Type B pancreatic cell (in vitro differentiated cells): ENCODE measurements at places on chromosomes 13 and 19. TPM values are rescaled to one million over a fixed set of nuclear protein-coding genes. Genes with fewer than 3 reads are reported as not detected.

- DNase-seq, result no peak
- peaks cover 14% of the 10 kb centered on the region for H3K4me1 ChIP-seq
- H3K27ac ChIP-seq, result no peak overlapping the region
These were observed 17.4 kb downstream of the CHST8 start for GRCh38 chr19:33639035-33639681.

- no peaks in the 10 kb centered on the region for H3K36me3 ChIP-seq
- no peak for DNase-seq
- H3K4me1 ChIP-seq, result no peaks in the 10 kb centered on the region
- peak overlapping the region; percentile 84 for H3K4me3 ChIP-seq
- H3K27me3 ChIP-seq, result peaks cover 53% of the 10 kb centered on the region
- H3K27ac ChIP-seq, result no peak overlapping the region
These were observed 515 bp upstream of the ATXN8OS start for GRCh38 chr13:70107125-70107497.

DNA sequence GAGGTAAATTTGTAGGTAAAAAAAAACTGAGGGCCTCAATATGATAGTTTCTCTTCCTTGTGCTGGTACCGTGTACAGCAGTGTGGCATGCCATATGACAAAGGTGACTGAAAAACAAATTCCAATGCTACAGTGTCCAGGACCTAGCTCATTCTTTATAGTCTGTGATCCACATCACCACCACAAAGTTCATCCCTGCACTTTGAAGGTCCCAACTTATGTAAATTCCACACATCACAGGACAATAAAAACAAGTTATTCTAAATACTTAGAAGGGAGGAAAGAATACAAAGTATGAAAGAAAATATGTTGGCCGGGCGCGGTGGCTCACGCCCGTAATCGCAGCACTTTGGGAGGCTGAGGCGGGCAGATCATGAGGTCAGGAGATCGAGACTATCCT, 314.6 kb upstream of the SGCG start:
- no peaks in the 10 kb centered on the region for H3K4me1 ChIP-seq
- DNase-seq, result no peak

Gene CXCL17
- 1.0 and 3.2 TPM in 2 replicates for total RNA-seq

- DNase-seq, result no peak
- no peak overlapping the region for H3K27ac ChIP-seq
- peaks cover 25% of the 10 kb centered on the region for H3K36me3 ChIP-seq
- H3K4me3 ChIP-seq, result no peak overlapping the region
These were observed 41.6 kb downstream of the IFT88 start for GRCh38 chr13:20608438-20609020.

Gene OR10H3
- total RNA-seq, result not detected in 2 replicates

Gene ANGPTL8
- total RNA-seq, result not detected in 2 replicates
